Urinary bladder (tissue), 4 donors: ENCODE measurements at places on chromosomes 3 and 15.

GRCh38 chr15:59516655-59517461 lies 78.9 kb downstream of the FAM81A start:
- DNase-seq = no peak

DNA sequence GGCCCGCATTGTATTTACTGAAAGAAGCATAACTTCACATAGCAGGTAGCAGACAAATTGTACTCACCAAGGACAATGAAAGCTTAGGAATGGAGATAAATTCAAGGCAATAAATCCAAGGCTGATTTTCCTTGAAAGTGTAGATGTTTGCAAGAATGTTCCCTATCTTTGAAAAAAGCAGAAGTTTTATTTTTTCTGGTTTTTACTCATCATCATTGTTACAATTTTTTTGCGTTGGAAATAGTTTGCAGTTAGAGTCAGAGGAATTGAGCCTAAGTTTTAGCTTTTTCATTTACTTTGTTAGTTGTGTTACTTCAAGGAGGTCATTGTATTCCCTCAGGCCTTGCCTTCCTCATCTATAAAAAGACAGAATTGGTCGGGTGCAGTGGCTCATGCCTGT lies 213.9 kb upstream of the TBL1XR1 start:
- no peak for DNase-seq

- no peak for DNase-seq
These were observed 230.4 kb downstream of the ARRDC4 start for GRCh38 chr15:98190914-98191313.

DNA sequence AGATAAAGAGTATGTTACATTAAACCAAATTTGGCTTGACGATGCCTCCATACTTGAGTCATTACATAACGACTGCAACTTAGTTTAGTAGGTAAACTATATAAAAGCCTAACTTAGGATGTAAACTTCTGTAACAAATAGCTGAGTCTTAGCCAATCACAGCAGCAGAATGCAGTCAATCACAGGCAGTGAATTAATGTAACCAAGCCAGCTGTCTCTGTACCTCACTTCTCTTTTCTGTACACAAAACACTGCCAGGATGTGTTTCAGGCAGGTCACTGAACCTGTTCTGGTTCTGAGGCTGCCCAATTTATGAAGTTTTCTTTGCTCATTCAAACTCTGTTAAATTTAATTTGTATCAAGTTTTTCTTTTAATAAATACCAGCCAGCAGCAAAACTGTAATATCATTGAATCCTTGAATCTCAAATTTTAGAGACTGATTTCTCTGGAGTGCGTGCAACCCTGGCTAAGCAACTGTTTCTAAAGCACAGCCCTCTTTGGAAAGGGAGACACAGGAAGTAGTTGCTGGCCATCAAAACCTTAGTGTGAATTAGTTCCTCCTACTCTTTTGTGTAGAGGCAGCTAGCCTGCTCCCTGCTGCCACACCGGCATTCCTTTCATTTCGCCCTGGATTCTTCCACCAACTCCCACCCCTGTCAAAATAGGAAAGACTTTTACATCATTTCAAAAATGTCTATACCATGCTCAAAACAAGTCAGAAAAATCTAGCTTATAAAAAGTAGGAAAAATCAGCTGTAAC lies 15.2 kb downstream of the RFTN1 start:
- DNase-seq = no peak

GRCh38 chr15:87239582-87240230 lies 1016.8 kb downstream of the NTRK3 start:
- DNase-seq = no peak

DNA sequence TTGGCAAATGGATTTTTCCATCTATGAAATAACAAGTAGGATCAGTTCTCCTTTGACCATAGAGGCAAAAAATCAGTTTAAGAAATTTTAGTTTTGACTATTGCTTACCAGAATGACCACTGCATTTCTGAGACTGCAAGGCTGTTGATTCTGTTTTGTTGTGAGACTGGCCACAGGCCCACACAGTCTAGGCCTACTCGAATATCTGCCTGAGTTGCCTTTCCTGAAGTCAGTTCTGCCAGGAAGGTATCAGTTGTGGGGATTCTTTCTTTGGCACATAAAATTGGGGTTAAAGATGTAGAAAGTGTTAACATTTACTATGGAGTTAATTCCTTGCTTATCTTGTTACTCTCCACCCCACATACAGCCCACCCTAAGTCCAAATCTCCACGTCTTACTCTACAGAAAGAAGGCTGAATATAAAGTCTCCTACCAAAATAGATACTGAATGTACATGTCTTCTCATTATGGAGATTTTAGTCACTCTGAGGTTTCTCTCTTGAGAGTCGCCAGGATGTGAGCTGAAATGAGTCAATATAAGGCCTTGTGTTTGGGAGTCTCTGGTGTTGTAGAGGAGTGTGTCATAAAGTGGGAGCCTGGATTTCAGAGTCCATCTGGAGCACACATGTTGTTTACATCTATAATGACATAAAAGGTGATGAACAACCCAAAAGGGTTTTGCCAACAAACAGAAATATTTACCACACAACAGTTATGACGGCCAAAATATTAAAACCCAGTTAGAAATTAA lies 45.0 kb upstream of the WWTR1 start:
- no peak for DNase-seq

- DNase-seq = no peak
These were observed 108.0 kb downstream of the BBX start for GRCh38 chr3:107630779-107631178.

GRCh38 chr3:158769549-158769948 lies 32.3 kb upstream of the MFSD1 start:
- DNase-seq = no peak

DNA sequence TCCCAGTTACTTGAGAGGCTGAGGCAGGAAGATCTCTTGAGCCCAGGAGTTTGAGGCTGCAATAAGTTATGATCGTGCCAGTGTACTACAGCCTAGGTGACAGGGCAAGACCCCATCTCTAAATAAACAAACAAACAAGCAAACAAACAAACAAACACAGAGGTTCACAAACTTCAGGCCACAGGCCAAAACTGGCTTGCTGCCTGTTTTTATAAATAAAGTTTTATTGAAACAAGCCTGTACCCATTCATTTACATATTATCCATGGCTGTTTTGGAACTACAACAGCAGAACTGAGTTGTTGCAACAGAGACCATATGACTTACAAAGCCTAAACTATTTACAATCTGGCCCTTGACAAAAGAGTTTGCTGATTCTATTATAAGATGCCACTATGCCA lies 6.5 kb downstream of the DYNC1LI1 start:
- DNase-seq = no peak

GRCh38 chr15:99929266-99929665 lies 196.0 kb upstream of the LYSMD4 start:
- DNase-seq = no peak

DNA sequence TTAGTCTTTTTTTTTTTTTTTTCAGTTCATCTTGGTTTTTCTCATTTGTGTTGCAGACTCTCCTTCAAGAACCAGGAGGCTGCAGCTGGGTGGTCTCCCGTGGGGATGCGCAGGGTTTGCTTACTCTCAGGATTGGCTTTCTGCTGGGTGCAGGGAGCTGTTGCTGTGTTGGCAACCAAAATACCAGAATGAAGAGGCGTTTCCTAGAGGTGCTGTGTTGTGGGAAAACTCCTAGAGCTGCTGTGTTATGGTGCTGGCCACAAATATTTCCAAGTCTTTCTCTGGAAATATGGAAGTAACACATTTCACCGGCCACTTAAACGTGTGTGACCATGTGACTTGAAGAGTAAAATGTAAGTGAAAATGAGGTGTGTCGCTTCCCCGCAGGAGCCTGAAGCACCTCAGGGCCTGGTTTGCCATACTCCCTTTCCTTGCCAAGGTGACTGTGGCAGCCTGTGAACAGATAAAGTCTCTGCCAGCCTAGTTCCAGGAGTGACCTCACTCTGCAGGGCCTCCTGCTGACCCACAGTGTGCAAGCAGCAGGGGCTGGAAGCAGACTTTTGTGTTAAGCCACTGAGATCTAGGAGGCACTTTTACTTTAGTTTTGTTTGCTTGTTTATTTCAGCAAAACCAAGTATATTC lies 258.9 kb downstream of the ADAMTS17 start:
- no peak for DNase-seq

GRCh38 chr3:61889259-61889658 lies 327.9 kb downstream of the PTPRG start:
- DNase-seq = no peak

GRCh38 chr3:36408146-36408545 lies 27.8 kb downstream of the STAC start:
- DNase-seq = no peak

GRCh38 chr3:31364711-31365110 lies 168.0 kb upstream of the STT3B start:
- no peak for DNase-seq

DNA sequence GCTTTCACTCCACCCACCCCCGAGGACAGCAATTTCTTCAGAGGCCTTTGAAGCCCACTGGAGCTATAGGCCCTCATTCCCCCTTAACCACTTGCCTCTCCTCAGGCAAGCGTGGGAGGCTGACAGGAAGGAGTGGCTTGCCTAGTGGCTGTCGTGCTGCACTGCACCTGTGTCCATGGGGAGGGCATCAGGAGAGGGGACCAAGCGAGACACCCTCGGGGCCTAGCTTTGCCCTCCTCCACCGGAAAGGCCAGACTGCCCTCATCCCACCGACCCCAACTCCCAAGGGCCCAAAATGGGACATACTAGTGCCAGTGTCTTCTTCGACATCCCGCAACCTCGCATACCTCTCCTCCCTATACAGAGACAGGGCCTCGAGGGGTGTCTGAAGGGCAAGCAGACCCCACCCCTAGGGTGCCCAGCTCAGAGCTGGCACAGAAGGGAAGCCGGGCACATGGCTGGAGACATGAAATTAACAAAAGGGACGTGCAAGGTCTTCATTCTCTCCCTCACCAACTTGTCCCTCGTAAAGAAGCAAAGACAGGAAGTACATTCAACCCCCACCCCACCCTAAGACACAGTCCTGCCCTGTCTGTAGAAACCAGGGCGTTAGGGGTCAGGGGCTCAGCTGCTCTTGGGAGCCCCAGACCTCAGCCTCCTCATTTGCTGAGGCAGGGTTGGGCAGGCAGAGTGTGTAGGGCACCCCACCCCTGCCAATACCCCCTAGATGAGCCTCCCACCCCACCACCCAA lies 24.3 kb downstream of the VIPR1 start:
- no peak for DNase-seq

- no peak for DNase-seq
These were observed 144.3 kb downstream of the FBN1 start for GRCh38 chr15:48501208-48501607.
